GM23248 (cell line): ENCODE measurements at places on chromosomes 2 and 18. TPM values are rescaled to one million over a fixed set of nuclear protein-coding genes. Genes with fewer than 3 reads are reported as not detected.

- H3K27ac ChIP-seq, result no peak overlapping the region
- peak; percentile 0 for DNase-seq
- no peaks in the 10 kb centered on the region for H3K27me3 ChIP-seq
Observed at GRCh38 chr2:129404000-129404685, 575.3 kb upstream of the RAB6C start.

DNA sequence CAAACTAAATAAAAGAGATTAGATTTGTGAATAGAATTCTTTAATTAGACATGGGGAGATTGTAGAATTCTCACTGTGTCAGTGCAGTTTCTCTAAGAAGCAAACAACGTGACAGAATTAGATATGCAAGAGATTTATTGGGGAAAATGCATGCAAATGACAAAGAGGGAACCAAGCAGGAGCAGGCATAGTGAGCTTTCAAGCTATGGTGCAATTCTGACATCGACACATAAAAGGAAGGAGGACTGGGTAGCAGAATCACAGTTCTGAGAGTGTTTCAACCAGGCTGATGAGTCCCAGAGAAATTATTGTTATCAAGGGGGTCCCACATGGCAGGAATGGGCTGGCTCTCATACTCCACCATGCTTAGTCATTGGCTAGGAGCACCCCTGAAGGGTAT lies 338.4 kb downstream of the FIGN start:
- no peaks in the 10 kb centered on the region for H3K27me3 ChIP-seq
- no peaks in the 10 kb centered on the region for H3K36me3 ChIP-seq
- no peak overlapping the region for H3K4me3 ChIP-seq
- no peaks in the 10 kb centered on the region for H3K4me1 ChIP-seq

DNA sequence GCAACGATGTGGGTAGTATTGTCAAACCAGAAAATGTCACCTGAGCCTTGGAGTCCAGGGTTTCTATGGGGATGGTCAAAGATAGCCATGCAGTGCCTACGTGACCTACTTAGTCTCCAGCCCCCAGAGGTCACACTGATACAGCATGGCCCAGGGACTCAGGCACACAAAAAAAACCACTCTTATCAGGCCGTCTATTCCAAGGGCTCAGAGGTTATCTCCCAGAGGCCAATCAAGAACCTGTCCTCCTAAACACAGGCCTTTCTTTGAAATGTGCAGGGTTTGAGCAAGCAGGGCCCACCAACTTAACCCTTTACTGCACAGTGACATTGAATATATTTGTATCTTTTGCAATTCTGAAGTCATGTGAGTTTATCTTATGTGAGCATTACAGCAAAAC lies 82.7 kb downstream of the MRO start:
- DNase-seq, result no peak
- no peaks in the 10 kb centered on the region for H3K36me3 ChIP-seq
- H3K4me1 ChIP-seq, result no peaks in the 10 kb centered on the region
- no peaks in the 10 kb centered on the region; the same call in 1 of the 2 replicates for H3K27me3 ChIP-seq

- no peaks in the 10 kb centered on the region for H3K27me3 ChIP-seq
- peak; percentile 65 for DNase-seq
- H3K36me3 ChIP-seq, result no peaks in the 10 kb centered on the region
- no peak overlapping the region for H3K4me3 ChIP-seq
- H3K4me1 ChIP-seq, result peaks cover 24% of the 10 kb centered on the region
- H3K27ac ChIP-seq, result peak overlapping the region; percentile 36
Observed at GRCh38 chr2:33426666-33427231, 49.7 kb upstream of the RASGRP3 start.

- H3K4me3 ChIP-seq, result no peak overlapping the region
- no peaks in the 10 kb centered on the region for H3K4me1 ChIP-seq
- H3K36me3 ChIP-seq, result peaks cover 3% of the 10 kb centered on the region; the same call in 1 of the 2 replicates
- no peaks in the 10 kb centered on the region for H3K27me3 ChIP-seq
- H3K27ac ChIP-seq, result no peak overlapping the region
- no peak for DNase-seq
Observed at GRCh38 chr2:47414682-47415458, 11.9 kb downstream of the MSH2 start.

DNA sequence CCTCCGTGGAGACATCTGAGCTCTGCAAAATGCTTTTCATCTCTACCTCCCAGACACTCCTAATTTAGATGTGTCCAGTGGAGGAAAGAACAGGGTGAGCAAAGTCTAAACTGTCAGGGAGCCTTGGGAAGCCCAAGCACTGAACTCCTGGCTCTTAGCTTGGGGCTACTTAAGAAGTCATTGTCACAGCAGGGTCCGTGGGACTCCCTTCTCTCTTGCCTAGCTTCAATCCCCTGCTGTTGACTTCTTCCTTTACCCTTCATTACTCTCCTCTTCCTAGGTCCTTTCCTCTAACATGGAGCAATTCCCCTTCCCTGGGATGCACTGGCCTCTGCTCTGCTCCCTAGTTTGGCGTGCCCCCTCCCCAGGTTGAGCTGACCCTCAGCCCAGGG lies 3.4 kb downstream of the OSR1 start:
- H3K27me3 ChIP-seq, result no peaks in the 10 kb centered on the region
- no peak for DNase-seq
- no peaks in the 10 kb centered on the region for H3K36me3 ChIP-seq
- no peak overlapping the region for H3K27ac ChIP-seq

- H3K4me1 ChIP-seq, result peaks cover 71% of the 10 kb centered on the region
- H3K27me3 ChIP-seq, result no peaks in the 10 kb centered on the region
- H3K36me3 ChIP-seq, result peaks cover 27% of the 10 kb centered on the region
- H3K27ac ChIP-seq, result peak overlapping the region; percentile 94
- no peak for DNase-seq
- H3K4me3 ChIP-seq, result peak overlapping the region; percentile 96
Observed at GRCh38 chr2:112644155-112644932, 1.4 kb upstream of the SLC20A1 start.

DNA sequence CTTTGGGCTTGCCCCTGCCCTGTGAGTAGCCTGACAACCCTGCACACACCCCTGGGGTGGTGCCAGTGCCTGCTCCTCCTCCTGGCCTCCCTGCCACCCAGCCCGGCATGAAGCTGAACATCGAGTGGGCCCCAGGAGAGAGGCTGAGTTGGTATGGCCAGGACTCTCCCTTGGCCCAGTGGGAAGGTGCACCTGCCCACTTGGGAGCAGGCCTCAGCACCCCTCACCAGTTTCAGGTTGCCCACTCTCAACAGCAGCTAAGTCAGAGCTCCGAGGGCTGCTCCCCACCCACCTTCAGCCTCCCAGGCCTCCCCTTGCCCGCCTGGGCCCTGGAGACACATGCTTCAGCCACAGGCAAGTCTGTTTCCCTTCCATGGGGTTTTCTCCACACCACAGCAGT lies 203.1 kb downstream of the KLHL29 start:
- no peaks in the 10 kb centered on the region for H3K36me3 ChIP-seq
- H3K27me3 ChIP-seq, result no peaks in the 10 kb centered on the region
- no peaks in the 10 kb centered on the region for H3K4me1 ChIP-seq

DNA sequence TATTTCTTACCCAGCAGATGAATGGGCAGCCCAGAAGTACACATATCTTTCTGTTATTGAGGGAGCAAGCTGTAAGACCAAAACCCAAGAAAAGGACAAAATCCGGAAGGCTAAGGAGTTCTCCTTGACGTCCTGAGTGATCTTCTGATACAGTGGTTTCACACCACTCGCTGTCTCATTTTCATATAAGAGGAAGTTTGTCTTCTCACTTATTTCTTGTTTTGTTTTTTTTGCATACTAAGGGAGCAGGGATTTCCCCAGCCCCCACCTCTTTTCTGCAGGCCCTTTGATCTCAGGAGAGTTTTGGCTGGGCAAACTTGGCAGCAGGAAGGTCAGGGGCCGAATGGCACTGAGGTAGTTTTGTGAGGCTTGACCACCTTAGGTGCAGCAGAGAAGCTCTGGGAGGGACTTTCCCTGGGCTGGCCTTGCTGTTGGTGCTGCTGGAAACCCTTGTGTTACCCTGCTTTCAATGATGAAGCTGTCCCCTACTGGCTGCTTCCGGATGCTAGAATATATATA lies 13.3 kb downstream of the CHRNA1 start:
- no peak overlapping the region for H3K27ac ChIP-seq
- no peaks in the 10 kb centered on the region for H3K27me3 ChIP-seq
- no peak for DNase-seq
- no peaks in the 10 kb centered on the region for H3K36me3 ChIP-seq
- no peak overlapping the region for H3K4me3 ChIP-seq

DNA sequence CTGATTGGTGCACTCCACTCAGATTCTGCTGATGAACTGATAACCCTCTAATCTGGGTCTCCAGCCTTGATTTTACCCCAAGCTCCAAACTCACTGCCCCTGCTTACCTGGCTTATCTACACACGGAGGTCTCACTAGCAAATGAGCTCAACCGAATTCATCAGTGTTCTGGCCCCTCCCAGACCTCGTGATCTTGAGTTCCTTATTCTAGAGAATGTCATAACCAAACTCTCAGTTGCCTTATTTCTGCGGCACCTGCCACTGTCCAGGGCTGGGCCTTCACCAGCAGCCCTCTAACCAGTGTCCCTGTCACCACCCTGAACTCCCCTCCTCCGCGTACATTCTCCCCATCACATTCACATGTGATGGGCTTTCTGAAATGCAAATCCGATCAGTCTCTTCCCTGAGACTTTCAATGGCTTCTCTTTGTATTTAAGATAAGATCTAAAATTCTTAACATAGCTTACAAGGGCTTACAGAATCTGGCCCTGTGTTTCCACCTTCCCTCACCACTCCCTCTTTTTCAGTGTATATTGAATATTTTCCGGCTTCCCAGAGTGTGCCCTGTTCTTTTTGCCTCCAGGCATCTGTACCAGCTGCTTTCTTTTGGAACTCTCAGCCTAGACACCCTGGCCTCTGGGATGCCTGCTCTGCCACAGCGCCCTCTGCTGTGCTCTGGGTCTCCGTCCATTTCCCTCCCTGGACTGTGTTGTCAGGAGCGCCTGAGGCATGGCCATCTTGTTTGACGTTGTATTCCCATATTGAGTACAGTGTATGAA lies 31.1 kb downstream of the NAB1 start:
- no peak overlapping the region for H3K4me3 ChIP-seq
- peaks cover 11% of the 10 kb centered on the region for H3K4me1 ChIP-seq
- peak; percentile 38 for DNase-seq
- H3K27me3 ChIP-seq, result no peaks in the 10 kb centered on the region
- H3K36me3 ChIP-seq, result no peaks in the 10 kb centered on the region; the same call in 1 of the 2 replicates

- no peaks in the 10 kb centered on the region for H3K4me1 ChIP-seq
- no peaks in the 10 kb centered on the region for H3K36me3 ChIP-seq
- no peak overlapping the region for H3K4me3 ChIP-seq
- DNase-seq, result peak; percentile 6
- H3K27ac ChIP-seq, result no peak overlapping the region
- H3K27me3 ChIP-seq, result no peaks in the 10 kb centered on the region; the same call in 1 of the 2 replicates
Observed at GRCh38 chr18:42649331-42650035, 466.0 kb downstream of the RIT2 start.

- H3K27me3 ChIP-seq, result peaks cover 21% of the 10 kb centered on the region
- H3K4me3 ChIP-seq, result no peak overlapping the region
- H3K36me3 ChIP-seq, result no peaks in the 10 kb centered on the region
- H3K4me1 ChIP-seq, result no peaks in the 10 kb centered on the region
Observed at GRCh38 chr2:175251425-175252041, 70.0 kb upstream of the ATP5MC3 start.

GRCh38 chr2:1654696-1655374 lies 89.5 kb downstream of the PXDN start:
- peaks cover 15% of the 10 kb centered on the region for H3K36me3 ChIP-seq
- DNase-seq, result peak; percentile 62
- peak overlapping the region; percentile 94 for H3K27ac ChIP-seq
- H3K4me3 ChIP-seq, result no peak overlapping the region

DNA sequence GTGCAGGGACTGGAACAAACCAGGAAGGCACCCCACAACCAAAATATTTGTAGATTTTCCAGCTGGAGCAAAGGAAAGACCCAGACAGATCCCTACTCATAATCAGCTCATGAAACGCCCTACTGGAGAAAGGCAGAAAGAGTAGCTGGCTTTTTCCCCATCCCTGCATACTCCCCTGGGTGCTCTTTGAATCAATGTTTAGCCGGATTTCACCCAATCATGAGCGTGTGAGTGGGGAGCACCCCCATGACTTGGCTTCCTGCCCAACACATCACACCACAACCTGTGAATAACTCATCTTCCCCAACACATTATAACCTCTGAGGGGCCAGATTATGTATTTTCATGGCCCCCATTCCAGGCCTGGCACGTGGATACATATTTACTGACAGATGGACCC lies 35.1 kb upstream of the SLC14A1 start:
- no peak for DNase-seq
- no peaks in the 10 kb centered on the region for H3K27me3 ChIP-seq
- H3K4me3 ChIP-seq, result no peak overlapping the region
- no peak overlapping the region for H3K27ac ChIP-seq

GRCh38 chr2:163572850-163573249 lies 163.0 kb downstream of the FIGN start:
- H3K27ac ChIP-seq, result no peak overlapping the region
- no peak for DNase-seq
- H3K36me3 ChIP-seq, result no peaks in the 10 kb centered on the region
- H3K4me3 ChIP-seq, result no peak overlapping the region
- H3K27me3 ChIP-seq, result no peaks in the 10 kb centered on the region
- no peaks in the 10 kb centered on the region for H3K4me1 ChIP-seq

- no peaks in the 10 kb centered on the region for H3K27me3 ChIP-seq
- H3K36me3 ChIP-seq, result peaks cover 22% of the 10 kb centered on the region; the same call in 1 of the 2 replicates
- peak; percentile 42 for DNase-seq
- H3K27ac ChIP-seq, result no peak overlapping the region
- peaks cover 40% of the 10 kb centered on the region for H3K4me1 ChIP-seq
Observed at GRCh38 chr2:183024339-183025095, 13.7 kb downstream of the NCKAP1 start.

The DHRS9 gene
- total RNA-seq, result not detected in 2 replicates

The CCDC74B gene
- total RNA-seq, result 3.8 and 10.9 TPM in 2 replicates

The UGT1A3 gene
- total RNA-seq, result not detected in 2 replicates

The PSMA8 gene
- not detected in 2 replicates for total RNA-seq

The ADI1 gene
- 68.4 and 77.7 TPM in 2 replicates for total RNA-seq
